ENCODE measurements at places on chromosomes 4 and X.

DNA sequence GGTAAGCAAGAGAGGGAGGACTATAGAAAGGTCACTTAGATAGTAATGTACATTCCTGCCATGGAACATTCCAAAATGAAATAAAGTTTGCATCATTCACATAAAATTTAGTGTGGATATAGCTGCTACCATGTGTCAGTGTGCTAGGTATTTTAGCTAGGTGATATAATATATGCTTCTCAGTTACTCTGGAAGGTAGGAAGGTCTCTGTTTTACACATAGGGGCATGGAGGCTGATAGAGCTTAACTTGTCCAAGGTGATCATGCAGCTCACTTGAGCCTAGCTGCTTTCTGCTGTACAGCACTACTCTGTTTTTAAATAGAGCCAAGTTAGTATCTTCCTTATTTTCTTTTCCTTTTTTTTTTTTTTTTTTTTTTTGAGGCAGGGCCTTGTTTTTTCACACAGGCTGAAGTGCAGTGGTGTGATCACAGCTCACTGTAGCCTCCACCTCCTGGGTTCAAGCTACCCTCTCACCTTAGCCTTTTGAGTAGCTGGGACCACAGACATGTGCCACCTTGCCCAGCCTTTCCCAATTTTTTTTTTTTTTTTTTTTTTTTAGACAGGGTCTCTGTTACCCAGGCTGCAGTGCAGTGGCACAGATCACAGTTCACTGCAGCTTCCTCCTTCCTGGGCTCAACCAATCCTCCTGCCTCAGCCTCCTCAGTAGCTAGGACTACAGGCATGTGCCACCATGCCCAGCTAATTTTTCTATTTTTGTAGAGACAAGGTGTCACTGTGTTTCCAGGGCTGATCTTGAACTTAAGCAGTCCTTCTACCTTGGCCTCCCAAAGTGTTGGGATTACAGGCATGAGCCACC, 10.4 kb downstream of the AFF1 start:
- no peak for DNase-seq

DNA sequence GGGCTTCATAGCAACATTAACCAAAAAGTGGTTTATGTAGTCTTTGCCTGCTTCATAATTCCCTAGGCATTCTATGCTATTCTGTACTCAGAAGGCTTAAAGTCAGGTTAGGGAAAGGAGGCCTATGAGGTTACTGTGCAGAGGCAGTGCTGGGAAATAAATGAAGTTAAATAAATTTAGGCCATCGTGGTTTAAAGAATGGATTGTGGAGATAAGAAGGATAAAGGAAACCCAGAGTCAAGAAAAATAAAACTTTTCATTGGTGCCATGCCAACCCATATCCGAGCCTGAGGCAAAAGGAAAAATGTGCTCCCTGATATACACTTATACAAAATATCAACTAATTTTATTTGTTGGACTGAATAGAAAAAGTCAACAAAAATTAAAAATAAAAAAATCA, 70.2 kb downstream of the AR start:
- DNase-seq, result no peak

DNA sequence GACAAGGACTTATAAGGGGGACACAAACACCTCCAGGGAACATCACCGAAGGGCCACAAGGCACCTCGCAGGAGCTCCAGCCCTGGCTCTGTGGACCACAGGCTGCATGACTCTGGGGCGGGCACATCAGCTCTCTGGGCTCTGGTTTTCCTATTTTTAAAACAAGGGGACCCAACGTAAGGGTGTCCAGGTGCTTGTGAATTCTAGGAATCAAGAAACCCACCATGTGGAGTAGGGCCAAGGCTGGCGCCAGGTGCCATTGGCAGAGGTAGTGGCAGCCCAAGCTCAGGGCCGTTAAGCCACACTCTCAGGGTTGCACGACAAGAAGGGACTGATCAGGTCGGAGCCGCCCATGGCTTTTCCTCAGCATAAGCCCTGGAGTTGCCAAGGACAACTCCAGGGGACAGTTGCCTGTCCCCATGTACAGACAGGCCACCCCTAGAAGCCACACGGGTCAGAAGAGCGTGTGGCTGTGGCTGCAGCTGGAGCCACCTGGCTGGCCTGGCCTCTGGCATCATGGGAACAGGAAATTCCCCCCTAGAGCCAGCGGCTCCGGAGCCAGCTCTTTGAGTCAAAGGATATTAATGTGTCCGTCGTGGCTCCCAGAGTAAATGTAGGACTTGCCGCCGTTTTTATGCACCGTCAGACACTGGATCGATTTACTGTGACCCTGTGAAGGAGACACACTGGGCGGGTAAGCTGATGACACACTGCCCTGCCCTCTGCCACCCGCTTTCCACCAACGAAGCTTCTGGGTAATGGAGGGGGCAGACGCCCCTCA, 32.5 kb downstream of the WDR1 start:
- DNase-seq, result no peak

DNA sequence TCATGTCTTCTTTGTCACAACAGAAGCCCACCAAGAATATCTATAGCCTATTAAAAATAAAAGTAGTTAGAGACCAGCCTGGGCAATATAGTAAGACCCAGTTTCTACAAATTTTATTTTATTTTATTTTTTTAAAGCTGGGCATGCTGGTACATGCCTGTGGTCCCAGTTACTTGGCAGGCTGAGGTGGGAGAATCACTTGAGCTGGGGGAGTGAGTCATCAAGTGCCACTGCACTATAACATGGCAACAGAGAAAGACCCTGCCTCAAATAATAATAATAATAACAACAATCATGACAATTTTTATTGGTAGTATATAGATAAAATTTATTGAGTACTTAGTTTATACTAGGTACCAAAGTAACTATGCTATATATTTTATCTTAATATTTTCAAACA, 93.0 kb upstream of the NPFFR2 start:
- no peak for DNase-seq

DNA sequence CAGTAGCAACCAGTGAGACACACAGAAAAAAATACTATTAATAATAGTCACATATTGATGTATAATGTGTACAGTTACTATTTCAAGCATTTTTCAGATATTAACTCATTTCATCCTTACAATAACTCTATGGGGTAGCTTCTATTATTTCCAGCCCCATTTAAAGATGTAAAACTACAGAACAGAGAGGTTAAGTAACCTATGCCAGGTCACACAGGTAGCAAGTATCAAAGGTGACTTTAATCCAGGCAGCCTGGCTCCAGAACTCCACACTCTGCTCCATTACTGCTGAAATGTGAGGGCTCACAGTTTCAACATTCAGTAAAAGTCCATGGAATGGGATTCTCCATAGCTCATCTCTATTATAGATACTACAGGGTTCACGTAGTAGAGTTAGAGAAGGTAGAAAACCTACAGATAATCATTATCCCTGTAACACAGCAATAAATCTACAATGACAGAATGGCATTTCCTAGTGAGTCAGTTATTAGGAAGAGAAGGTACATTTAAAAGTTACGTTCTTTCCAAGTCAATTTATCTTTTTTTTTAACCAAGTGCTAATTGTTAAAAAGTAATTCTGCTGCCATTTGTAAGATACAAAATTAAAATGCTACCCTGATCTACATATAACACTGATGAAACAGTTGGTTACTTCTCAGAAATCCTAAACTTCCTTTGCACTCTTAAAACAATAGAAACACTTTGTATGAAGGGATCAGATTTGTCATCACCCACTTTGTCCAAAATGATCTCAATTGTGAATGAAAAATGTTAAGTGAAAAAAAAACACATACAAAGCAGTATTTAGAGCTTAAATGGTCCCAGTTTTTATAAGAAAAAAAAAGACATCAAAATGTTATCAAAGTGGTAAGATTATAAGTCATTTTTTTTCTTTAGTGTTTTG, 18.7 kb downstream of the RELL1 start:
- DNase-seq, result no peak

All from GM04504 (cell line).